ENCODE measurements at places on chromosomes 12 and 14.

DNA sequence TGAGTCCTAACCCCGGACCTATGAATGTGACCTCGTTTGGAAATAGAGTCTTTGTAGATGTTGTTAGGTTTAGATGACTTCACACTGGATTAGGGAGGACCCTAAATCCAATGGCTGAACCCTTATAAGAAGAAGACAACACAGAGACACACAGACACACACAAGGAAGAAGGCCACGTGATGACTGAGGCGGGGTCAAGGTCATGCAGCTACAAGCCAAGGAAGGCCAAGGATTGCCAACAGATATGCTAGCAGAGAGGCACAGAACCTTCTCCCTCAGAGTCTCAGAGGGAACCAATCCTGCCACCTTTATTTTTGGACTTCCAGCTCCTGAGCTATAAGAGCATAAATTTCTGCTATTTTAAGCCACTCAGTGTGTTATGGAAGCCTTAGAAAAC lies 31.8 kb downstream of the LTBP2 start:
- no peak for DNase-seq

DNA sequence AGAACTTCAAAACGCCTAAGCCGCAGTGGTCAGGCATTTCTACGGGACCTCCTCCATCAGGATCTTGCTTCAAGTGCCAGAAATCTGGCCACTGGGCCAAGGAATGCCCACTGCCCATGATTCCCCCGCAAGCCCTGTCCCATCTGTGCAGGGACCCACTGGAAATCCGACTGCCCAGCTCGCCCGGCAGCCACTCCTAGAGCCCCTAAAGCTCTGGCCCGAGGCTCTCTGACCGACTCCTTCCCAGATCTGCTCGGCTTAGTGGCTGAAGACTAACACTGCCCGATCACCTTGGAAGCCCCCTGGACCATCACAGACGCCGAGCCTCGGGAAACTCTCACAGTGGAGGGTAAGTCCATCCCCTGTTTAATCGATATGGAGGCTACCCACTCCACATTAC lies 1113.0 kb upstream of the TMEM132C start:
- DNase-seq: no peak

- no peak for DNase-seq
Observed at GRCh38 chr12:88677464-88677863, 97.2 kb upstream of the KITLG start.

DNA sequence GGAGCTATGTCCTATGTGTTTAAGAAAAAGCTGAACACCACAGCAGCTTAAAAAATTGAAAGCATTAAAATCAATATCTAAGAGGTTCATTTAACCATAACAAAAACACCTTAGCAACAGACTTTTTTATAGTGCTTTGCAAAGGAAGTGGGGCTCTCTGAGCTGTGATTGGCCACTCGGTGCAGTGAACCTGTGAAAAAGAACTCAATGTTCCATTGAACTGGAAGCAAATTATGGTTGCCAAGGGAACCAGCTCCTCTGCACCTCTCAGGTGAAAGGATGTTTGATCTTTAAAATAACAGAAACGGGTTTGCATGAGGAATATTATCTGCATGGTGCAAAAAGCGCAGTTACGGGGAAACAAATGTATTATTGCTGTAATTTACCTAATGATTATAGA lies 149.4 kb downstream of the SNAPC1 start:
- no peak for DNase-seq

GRCh38 chr12:117518594-117519270 lies 157.3 kb upstream of the NOS1 start:
- DNase-seq: no peak

DNA sequence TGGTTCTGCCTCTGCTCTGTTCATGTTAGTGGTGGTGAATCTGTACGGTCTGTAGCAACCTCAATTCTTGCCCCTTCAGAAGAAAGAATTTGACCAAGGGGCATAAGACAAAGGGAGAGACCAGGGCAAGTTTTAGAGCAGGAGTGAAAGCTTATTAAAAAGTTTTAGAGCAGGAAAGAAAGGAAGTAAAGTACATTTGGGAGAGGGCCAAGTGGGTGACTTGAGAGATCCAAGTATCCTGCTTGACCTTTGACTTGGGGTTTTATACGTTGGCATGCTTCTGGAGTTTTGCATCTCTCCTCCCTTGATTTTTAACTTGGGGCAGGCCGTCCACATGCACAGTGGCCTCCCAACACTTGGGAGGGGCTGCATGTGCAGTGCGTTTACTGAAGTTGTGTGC lies 225.0 kb downstream of the CRADD start:
- no peak for DNase-seq

DNA sequence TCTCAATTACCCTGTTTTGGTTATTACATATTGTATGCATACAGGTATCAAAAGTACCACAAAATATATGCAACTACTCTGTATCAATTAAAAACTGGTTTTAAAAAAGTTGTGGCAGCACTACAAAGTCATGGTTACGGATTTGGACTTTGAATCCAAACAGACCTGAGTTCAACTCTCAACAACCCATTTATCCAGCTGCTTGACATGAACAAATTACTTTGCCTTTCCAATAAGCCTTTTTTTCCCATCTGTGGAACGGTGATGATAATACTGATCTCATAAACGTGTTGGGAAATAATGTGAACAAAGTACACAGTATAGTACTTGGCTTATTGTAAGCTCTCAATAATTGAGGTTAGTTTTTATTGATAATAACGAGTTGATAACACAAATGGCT lies 85.0 kb downstream of the MNAT1 start:
- DNase-seq: no peak

DNA sequence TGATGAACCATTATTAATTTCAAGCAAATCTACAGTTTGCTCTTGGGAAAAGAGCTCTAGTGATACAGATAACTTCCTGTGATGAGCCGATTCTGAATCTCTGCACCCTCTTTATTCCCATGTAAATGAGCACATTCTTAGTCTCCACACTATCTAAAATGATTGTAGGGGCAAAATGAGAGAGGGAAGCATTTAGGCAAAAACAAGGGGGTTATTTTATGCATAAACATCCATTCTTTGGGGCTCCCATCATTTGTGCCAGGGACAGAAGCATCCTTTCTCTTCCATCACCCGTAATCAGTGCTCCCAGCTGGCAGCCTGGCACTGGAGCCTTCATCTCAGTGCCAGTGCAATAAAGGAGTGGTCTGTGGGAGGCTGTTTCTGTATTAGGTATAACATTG lies 1.7 kb upstream of the GPD1 start:
- DNase-seq: no peak

DNA sequence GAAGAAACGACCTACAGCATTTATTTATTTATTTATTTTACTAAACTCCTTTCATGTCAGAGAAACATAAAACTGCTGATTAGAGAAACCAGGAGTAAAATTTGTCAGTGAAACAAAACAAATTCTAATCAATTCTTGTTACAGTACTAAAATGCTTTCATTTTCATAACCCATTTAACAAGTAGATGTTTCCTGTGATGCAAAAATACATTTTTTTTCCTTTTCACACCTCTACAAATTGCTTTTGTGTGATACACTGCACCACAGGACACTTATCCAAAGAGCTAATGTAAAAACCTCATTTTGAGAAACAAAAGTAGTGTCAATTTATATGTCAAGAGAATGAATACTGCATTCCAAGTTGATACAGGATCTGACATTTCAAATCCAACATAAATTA lies 155.1 kb downstream of the SYT1 start:
- no peak for DNase-seq

GRCh38 chr14:54435500-54435981 lies 5.6 kb downstream of the CNIH1 start:
- DNase-seq: no peak

DNA sequence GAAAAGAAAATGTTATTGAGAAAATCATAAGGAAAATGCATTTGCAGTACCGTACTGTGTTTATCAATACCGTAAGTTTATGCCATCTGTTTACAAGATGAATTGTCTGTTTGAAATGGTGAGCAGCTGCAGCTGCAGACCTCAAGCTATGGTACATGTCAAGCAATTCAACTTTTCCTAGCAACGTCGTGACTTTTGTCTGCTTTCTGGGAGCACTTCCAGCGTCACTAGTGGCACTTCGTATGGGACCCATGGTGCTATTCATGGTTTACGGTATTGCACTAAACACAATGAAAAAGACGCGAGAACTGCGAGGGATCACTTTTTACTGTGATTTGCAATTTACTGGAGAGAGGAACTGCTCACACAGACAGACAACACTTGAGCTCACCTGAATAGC lies 160.8 kb downstream of the UNC79 start:
- DNase-seq: no peak

GRCh38 chr12:76337583-76337982 lies 10.6 kb downstream of the BBS10 start:
- DNase-seq: no peak

DNA sequence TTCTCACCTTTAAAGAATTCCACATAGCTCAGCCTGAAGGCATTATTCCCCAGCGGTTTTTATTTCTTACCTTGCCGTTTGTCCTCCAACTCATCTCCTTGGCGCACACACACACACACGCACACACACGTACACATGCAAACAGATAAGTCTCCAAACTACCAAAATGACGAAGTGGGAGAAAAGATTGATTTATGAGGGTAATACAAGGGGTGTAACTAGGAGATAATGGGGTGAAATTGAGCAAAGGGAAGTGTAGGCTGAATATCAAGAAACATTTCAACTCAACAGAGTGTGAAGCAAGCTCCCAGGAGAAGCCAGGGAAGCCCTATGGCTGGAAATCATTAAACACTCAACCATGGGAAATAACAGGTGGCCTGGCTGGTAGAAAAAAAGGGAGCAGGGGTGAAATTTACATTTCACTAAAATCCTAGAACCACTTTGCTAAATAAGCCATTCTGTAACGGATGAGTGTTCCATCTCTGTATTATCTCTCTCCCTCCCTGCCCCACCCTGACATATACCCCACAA lies 41.0 kb downstream of the GRIN2B start:
- DNase-seq: no peak

GRCh38 chr14:101097109-101097793 lies 193.7 kb upstream of the RTL1 start:
- DNase-seq: no peak

DNA sequence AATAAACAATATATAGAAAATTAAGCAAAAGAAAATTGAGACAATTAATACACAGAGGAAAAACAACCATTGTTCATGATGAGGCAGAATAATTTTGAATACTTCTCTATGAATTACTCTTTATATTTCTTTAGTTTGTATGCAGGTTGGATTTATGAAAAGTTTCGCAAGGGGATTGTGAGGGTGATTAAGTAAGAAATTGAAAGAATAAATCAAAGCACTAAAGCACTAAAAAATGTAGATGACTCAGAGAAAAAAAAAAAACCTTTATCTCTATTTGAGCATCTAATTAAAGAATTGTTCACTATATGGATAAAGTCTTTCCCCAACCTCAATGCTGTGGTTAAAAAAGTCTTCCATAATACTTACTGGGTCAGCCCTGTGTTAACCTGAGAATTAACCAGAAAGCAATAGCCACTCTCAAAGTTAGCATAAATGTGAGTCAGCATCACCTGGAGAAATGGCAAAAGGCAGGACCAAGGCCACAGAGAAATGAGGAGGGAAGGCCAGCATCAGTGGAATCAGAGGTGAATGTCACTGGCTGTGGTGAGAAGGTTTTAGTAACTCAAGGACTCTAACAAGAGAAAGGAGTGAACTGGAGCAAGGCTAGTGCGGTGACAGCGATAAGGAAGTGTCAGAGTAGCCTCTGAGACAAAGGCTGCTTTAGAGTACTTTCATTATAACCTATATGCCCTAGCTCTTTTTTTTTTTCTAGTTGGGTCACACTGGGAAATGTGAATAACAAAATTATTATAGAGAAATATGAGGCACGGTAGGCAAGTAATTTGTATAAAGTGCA lies 310.4 kb downstream of the KCNC2 start:
- no peak for DNase-seq

DNA sequence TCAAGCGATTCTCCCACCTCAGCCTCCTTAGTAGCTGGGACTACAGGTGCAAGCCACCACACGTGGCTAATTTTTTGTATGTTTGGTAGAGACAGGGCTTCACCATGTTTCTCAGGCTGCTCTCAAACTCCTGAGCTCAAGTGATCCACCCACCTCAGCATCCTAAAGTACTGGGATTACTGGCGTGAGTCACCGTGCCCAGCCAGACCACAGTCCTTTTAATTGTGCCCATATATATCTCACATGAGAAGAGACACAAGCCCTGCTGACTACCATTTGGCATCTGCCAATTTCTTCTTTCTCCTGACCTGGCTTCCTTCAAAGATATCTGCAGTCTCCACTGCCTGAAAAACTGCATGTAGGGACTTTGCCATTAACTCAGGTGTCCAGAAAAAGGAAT lies 142.5 kb downstream of the DPY19L2 start:
- DNase-seq: no peak

GRCh38 chr14:37903343-37904191 lies 304.1 kb upstream of the SSTR1 start:
- DNase-seq: no peak

GRCh38 chr14:63478437-63478852 lies 64.7 kb downstream of the PPP2R5E start:
- peak; percentile 28 for DNase-seq

DNA sequence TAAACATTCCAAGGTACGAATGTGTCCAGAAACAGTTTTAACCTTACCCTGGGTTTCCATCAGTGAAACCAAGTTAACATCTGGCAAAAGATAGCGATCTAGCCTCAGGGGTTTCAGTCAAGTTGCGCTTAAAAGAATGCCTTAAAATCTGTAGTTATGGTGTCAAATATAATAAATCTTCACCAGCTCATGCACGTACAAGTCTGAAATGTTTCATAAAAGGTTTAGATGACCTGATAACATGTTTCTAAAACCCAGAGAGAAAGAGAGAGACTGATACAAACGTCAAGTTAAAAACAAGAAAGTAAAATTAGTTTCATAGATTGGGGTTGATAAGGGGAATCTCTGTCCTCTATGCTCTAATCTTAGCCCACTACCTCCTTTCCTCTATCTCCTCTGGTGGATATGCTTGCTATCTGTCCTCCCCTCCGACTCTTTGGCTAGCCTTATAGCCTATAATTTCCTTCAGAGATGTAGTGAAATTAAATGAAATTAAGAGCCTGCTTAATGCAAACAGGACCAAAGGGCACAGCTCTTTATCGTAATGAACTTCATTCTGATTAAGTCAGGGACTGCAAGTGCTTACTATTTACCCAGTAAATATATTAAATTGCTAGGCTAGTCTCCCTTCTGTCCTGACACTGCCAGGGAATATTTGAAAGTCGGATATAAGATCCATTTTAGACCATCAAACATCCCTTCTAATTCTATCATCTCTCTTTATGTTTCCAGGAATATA lies 18.4 kb upstream of the FOS start:
- no peak for DNase-seq

GRCh38 chr12:76255692-76256091 lies 92.5 kb downstream of the BBS10 start:
- no peak for DNase-seq

- no peak for DNase-seq
Observed at GRCh38 chr12:110916295-110916875, 4.0 kb downstream of the MYL2 start.

Data from stimulated activated CD8-positive, alpha-beta memory T cell treated with anti-CD3 and anti-CD28 coated beads, Interleukin-7, amount 100 ng/mL, for 48 hours (primary cell).